Mucosa of gallbladder (tissue), 1 donor: ENCODE measurements at places on chromosomes 16 and 17. TPM values are rescaled to one million over a fixed set of nuclear protein-coding genes. Genes with fewer than 3 reads are reported as not detected.

The KCNG4 gene
- total RNA-seq = not detected

DNA sequence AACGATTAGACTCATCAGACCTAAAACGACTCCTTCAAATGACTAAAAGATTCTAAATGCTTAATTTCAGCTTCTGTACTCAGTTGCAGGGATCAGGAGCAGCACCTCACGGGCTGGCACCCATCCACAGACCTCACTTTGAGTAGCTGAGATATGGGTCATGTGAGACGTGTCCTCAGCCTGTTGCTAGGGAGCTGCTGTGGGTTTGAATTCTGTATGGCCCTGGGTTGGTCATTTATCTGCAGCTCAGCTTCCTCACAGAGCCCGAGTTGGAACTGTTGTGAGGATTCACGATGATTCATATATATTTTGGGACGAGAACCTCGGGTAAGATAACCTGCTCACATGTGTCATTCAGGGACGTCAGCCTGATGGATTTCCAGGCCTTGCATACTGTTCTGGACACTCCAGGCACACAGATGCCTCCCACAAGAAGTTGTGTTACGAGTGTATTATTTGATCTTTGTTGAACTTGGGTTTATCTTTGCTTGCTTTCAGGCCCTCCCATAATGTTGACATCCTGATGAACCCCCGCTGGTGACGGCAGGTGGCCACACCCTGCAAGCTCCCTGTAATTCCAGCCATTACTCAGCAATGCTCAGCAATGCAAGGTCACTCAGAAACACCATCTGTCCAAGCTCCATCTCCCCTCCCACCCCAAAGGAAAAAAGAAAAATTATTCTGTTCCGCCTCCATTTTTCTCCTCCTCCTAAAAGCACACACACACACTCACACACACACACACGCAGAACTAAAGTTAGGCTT lies 137.6 kb downstream of the RBFOX3 start:
- DNase-seq = no peak

The KRT39 gene
- total RNA-seq = not detected

DNA sequence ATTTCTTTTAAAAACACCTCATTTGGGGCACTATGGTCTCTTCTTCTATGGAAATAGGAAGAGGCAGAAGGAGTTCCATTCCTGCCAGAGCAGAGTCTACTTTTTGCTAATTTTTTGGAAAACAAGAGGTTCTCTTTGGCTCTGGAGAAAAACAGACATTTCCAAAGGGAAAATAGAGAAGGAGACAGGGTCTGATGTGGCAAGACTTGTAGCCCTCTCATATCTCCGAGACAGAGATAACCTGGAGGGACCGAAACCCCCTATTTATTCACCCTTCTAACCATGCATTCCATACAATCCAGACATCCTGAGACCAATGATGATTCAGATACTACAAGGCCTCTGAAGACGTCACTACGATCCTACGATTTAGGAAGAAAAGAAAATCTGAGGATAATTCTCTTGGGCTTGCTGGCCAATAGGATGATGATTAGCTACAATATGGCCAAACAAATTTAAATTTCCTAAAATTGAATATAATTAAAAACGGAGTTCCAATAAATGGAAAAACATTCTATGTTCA lies 70.2 kb downstream of the HIC1 start:
- no peak for DNase-seq

GRCh38 chr16:12545297-12545610 lies 258.4 kb downstream of the CPPED1 start:
- no peak for DNase-seq

DNA sequence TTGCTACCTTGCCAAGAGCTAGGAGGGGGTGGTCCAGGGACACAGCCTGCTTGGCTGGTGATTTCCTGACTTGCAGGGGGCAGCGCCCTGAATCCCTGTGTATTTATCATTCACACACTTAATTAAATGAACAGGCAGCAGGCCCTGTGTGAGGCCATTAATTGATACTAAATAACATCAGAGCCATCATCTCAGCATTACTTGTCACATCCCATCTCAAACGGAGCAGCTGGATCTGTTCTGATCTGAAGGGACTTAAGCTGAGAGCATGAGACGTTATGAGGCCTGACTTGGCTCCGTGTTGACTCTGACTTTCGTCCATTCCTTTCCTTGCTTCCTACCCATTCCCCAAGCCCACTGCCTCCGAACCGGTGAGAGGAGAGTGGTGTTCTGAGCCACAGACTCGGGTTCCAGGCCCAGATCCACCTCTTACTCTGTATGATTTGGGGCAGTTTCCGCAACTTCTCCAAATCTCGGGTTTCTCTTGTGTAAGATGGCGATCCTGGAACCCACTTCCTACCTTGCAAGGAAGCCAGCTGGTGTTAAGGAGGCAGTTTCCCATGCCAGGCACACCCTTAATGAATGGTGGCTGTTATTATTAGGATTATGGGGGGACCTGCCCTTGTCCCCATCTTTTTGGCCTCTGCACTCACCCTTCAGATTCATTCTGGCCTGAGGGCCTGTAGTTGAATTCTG lies 33.8 kb downstream of the CACNA1G start:
- DNase-seq = no peak

- no peak for DNase-seq
Observed at GRCh38 chr17:40303009-40303657, 5.8 kb upstream of the RARA start.

GRCh38 chr17:16474012-16474725 lies 17.8 kb downstream of the LRRC75A start:
- DNase-seq = no peak

GRCh38 chr17:12579288-12579687 lies 86.4 kb upstream of the MYOCD start:
- no peak for DNase-seq

The DHRS7C gene
- total RNA-seq = not detected

DNA sequence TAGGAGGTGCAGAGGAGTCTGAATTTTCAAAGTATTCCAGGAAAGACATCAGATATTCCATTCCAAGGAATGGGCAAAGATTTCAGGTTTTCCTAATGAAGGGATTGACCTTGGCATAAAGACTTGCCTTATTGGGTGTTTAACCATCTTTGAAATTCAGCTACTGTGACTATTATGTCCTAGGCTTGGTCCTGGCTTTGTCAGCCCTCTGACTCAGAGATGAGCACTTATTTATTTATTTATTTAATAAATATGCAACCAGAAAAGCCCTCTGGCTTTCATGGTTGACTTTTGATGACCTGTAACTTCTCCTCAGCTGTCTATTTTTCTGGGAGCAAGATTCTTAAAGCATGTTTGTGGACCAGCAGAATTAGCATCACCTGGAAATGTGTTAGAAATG lies 455.1 kb downstream of the KIF2B start:
- DNase-seq = no peak

The ZNF771 gene
- total RNA-seq = 21.9 TPM

DNA sequence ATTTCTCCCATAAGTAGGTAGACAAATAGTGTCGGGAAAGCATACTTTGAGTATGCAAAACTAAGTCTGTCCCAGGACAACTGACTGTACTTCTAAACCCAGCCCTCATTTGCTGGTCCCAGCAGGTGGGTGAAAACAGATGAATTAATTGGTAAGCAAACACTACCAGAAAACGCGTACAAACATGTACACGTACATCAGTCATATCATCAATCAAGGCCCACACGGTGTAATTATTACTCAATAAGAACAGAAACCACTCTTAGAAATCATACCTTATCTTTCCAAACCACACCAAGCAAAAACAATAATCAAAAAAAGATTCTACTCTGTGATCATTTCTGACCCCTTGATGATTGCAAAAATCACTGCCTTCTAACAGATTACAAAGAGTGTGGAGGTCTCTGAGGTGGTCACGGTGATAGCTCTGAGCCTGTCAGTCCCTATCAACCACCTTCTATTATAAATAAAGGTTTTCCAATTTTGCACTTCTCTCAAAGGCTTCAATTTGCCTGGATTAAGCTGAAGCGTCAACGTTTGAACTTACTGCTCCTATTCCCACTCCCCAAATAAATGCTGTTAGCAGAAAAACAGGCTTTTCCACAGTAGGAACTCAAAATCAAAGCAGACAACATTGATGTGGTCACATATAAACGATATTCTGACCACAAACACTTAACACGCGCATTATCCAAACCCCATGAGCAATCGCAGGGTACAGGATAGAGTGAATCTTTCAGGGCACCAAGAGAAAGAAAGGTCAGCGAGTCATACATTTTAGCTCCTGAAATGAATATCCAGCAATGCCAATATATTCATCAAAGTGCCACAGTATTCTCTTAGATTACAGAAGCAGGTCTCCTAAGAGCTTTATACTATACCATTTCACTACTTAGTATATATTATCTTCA lies 211.9 kb downstream of the STX8 start:
- DNase-seq = no peak

DNA sequence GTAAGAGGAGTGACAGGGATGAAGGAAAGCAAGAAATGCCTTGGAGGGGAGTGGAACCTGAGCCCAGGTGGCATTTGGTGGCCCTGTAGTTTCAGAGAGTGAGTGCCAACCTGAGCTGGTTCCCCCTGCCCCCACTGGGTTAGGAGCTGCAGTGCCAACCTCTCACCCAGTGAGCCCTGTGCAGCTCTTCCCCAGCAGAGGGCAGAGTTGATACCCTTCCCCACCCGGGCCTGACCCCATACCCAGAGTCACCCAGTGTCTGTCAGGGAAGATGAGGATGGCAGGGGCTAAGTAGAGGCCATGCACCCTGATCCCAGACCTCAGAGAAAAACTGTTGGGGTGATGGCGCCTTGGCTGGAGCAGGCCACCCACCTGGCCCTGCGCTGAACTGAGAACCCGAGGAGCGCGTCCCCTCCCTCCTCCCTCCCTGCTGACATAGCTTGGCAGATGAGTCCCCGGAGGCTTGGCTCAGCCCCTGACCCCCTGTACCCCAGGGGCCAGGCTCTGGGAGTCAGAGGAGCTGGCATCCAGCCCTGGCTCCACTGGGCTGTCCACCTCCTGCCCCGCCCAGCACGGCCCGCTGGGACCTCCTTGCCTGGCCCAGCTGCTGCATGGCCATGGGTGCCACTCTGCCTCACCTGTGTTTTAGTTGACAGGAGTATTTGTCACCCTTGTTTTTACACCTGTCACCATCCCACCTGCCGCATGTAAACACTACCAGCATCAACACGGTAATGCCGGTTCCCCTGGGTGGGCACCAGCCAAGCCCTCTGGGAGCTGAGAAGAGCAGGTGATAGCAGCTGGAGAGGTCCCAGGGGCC lies 113.9 kb downstream of the AMFR start:
- DNase-seq = no peak
